Epithelial cell of esophagus (primary cell): ENCODE measurements at places on chromosomes 12 and 14.

DNA sequence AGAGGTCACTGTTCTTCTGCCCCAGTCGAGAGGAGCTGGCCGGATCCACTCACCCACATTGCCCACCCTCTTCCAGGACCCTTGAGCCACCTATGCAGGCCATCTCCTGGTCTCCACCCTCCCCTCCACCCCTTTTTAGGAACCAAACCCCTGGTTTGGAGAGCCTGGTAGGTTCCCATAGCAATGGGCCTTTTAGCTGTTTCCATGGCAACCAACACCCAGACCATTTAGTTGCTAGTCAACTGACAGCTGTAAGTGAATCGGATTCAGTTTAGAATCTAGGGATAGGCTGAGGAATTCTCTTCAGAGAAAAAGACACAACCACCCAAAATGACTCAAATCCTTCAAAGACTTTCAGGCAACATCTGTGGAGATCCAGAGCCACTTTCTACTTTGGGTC, 16.5 kb downstream of the NPC2 start:
- DNase-seq: no peak

DNA sequence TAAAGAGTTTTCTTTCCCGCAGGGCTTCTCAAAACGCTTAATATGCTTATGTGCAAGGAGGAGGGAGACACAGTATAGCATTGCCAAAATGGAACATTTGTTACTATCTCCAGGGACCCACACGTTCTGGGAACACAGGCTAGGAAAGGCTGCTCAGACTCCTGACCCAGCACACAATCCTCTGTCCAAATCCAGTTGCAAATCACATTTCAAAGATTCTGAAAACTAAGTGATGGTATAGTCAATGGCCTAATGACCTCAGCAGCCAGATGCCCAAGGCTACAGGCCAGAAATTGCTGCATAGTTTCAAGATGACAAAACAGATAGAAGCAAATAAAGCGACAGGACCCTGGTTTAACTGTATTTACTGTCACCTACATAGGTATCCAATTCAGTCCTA, 97.0 kb upstream of the GRIP1 start:
- DNase-seq: no peak

DNA sequence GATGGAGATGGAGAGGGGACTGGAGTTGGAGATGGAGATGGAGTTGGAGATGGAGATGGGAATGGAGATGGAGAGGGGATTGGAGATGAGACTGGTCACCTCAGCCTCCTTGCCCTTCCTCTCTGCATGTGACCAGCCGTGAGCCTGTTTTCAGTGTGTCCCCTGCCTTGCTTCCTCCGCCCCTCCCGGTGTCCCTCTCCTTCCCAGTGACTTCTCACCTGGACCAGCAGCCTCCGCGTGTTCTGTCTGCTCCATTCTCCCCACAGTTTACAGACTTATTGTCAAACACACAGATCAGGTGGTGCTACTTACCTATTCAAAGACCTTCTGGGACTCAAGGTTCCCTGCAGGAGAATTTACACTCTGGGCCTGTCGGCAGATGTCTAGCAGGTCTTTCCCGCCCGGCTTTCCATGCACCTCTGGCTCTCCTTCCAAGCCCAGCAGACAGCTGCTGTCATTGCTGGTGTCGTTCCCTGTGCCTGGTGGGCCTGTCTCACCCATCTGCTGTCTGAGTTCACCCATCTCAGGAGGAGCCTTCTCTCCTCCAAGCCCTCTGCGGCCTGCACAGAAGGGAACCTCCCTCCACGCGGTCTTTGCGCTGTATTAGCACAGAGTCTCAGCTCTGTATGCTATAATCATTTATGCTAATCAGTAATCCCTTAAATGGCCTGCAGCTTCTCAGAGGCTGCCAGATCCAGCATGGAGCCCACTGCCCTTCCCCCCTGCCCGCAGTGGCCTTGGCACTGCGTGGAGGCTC, 62.1 kb downstream of the ADGRD1 start:
- DNase-seq: no peak

GRCh38 chr14:52926953-52927352, 23.9 kb downstream of the FERMT2 start:
- DNase-seq: peak; percentile 24

DNA sequence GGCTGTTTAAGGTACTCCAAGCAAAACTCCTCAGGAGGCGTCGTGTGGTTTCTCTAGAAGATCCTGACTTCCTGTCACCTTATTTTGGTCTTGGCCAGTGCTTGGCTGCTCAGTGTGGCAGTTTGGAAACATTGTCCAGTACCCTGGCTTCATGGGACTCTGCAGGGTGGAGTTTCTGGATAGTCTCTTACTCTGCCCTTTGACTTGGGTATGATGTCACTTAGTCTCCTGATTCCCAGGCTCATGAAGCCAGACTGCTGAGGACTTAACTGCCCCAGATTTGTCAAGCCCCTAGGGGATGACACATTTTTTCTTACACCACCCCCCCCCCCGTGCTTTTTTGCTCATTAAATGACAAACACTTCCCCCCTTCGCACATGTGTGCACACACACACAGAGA, 82.7 kb downstream of the ADCK1 start:
- DNase-seq: no peak

DNA sequence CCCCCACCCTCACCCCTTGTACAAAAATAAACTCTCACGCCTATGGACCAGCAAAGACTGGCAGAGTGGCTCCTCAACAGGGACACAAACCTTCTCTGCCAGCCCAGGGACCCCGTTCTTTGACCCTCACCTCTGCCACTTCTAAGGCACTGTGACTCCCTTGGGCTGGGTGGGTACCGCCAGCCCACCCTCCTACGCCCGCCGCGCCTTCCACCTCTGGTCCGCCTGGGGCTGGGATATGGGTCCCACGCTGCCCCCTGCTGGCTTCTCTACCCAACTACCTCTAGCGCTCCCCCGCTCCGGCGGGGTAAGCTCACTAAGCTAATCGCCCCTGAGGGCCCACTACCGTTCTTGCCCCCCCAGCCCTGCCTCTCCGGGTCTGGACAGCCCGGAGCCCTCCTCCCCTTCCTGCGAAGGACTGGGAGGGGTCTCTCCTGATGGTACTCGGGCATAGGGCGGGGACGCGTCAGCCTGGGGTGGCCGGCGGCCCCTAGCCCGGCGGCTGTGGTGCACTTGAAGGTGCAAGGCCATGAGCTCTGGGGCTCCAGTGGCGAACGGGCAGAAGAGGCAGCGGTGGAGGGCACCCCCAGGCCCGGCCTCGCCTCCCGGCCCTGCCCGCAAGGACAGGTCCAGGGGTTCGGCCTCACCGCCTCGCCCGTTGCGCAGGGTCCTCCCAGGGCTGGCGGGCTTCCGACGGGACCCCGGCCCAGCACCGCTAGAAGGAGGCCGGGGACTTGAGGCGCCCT, 8.1 kb downstream of the ZNF219 start:
- DNase-seq: no peak

DNA sequence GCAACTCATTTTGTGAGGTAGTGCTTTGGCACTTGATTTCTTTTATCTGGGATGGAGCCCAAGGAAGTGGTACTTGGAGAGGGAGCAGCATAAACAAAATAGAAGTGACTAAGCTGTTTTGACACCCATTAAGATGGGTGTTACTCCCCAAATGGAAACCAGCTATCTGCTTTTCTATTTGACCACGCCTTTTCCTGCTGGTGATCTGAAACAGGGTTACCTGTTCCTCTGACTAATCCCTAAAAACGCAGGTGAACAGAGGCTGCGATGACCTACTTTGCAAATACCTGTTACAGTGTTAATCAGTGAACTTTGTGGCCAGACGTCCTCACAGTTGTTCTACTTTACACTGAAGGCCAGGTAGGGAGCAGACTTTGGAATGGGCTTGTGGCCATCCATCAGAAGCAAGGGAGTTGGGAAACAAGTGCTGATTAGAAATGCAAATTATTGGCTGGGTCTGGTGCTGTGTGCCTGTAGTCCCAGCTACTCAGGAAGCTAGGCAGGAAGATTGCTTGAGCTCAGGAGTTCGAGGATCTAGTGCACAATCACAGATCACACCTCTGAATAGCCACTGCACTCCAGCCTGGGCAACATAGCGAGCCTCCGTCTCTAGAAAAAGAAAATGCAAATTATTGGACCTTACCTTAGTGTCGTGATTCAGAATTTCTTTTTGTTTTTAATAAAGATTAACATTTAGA, 58.3 kb upstream of the HECTD1 start:
- peak; percentile 84 for DNase-seq

- DNase-seq: no peak
These were observed 16.1 kb upstream of the ZDHHC22 start for GRCh38 chr14:77157740-77158139.

DNA sequence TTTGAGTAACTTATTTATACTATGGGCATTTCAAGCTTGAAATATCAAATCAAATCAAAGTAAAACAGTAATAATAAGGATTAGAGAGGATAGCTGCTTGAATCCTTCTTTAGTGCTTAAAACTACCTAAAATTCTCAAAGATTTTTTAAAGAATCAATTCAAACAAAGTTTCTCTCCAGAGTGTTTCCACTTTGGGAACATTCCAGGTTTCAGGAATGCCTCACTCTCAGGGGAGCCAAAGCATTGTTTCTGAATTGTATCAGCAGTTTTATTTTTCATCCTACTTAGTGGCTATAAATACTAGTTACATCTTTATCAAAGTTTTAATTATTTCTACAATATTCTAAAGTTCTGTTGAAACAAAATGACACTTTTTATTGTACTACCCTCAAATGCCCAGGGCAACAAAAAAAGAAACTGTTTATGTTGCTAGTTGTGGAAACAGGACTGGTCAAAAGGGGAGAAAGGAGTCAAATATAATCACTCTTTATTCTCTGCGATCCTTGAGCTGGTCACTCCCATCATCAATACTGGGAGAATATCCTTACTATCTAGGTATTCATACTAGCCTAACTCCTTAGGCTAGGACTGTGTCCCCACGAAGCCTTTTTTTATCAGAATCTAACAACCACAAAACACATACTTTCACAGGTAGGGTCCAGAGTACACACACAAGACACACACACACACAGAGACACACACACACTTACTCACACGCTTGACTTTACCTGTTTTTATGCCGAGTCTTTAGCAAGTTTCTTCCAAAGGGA, 598 bp downstream of the RASSF9 start:
- DNase-seq: peak; percentile 17

GRCh38 chr14:22650046-22650739, 6.0 kb upstream of the OR6J1 start:
- DNase-seq: peak; percentile 46

GRCh38 chr12:99493197-99493596, 154.4 kb upstream of the GARIN6 start:
- DNase-seq: no peak

- no peak for DNase-seq
These were observed 41.2 kb downstream of the NEUROD4 start for GRCh38 chr12:55061024-55061423.

DNA sequence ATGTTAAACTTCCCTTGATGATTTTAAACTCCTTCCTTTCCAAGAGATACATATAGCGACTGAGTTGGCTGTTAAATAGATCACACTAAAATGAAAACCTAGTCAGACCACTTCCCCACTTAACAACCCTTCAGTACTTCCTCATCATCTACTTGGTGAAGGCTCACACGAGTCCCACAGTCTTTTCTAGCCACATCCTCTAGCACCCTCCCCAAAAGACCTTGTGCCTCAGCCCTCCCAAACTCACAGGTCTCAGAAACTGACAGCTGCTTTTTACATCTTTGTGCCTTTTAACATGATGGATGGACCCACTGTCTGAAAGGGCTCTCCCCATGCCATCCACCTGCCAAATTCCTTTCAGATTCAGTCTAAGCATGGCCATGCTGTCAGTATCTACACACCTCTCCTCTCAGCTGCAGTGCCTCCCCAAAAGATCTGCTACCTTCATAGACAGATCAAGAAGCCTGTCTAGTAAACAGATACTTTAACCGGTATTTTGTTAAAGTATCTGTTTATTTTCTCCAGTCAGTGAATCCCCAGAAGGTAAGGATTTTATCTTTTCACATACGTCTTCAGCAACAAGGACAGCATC, 65.1 kb upstream of the GPHB5 start:
- no peak for DNase-seq

GRCh38 chr12:94649349-94650142, 811 bp downstream of the TMCC3 start:
- peak; percentile 52 for DNase-seq

DNA sequence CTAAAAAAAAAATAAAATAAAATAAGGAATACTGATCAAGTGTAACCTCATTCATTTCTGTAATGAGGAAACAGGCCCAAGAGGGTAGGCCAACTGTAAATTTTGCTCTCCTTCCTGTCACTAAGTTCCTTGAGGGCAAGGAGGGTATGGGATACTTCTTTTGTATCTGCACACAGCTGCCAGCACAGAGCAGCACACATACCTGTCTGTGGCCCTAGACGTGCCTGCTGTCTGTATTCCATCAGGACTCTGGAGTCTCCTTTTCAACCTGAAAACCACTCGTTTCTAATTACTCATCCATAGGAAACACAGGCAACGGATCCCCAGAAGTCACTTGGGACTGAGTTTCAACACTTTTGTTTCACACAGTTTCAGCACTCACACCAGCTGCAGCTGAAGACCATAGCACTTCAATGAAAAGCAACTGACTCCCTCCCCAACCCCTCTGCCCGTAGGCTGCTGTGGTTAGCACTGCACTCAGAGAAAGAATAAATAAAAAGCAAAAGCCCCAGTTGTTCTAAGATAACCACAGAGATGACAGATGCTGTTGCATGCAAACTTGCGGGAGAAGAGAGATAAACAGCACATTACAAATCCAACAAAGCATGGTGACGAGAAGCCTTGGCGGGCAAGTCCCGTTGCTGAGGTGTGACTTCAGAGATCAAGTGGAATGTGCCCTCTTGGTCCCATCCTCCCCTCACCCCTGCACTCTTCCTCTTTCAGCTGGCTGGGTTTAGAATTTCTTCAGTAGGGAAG, 24.9 kb downstream of the CRACR2A start:
- no peak for DNase-seq

GRCh38 chr12:73632661-73633060, 905.0 kb upstream of the ATXN7L3B start:
- DNase-seq: no peak

- no peak for DNase-seq
These were observed 69.3 kb downstream of the BCAT1 start for GRCh38 chr12:24879644-24880043.

DNA sequence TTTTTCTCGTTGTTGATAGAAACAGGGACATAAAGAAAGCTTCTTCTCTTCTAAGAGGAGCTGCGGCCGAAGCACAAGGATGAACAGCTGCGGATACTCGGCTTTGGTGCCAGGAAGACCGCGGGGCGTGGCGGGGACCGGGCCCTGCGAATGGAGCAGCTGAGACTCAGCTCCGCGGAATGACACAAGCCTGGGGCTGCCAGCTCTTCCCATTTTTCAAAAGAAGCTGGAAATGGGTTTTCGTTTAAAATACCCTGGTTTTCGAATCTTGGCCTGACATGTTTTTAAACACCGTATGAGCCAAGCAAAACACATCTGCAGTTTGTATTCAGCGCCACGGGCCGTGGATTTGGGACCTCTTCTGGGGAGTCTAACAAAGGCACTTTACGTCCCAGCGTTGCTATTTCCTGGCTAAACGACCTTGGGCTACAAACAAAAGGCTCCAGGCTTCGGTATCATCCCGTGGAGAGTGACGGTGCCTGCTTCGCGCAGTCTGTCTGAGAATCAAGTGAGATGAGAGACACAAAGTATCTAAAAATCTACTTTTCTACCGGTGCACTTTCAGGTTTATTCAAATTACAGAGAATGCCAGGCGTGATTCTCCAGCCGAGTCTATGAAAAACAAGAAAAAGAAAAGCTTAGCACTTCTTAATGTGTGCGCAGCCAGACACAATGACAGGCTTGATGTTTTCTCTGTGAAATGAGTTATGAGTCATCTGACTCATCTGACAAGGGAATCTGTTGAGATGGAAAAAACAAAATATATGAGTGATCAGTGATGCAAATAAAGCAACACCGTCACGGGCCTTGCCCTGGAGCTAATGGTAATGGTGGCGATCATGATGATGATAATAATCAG, 114.0 kb upstream of the TMEM132D start:
- DNase-seq: peak; percentile 40
